ENCODE measurements at places on chromosomes 3 and 15. TPM values are rescaled to one million over a fixed set of nuclear protein-coding genes. Genes with fewer than 3 reads are reported as not detected.
A peak's percentile ranks its signal among the peaks of the same experiment; 100 is the strongest.

Gene SLC51A
- total RNA-seq = not detected

Gene XYLB
- total RNA-seq = 1.9 TPM

Gene SKIC8
- 54.6 TPM for total RNA-seq

Gene FOXL2
- 0.68 TPM for total RNA-seq

Gene CTDSPL2
- 36.6 TPM for total RNA-seq

DNA sequence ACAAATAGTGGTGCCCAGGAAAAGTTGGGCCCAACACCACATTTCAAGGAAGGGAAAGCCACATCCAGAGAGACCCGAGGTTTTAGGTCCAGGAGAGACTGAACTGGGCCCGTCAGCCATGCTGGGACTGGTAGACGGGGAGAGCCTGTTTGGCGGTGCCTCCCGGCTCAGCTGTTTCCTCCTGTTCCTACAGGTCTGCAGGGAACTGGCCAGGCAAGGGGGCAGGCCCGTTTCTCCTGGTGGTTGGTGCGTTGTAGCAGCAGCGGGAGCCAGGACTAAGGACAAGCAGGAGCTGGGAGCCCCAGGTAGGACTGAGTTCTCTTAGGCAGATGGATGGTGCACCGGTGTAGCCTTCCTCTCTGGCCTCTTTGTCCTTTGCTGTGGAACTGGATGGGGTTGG lies 3.9 kb downstream of the PRKCD start:
- DNase-seq = no peak

DNA sequence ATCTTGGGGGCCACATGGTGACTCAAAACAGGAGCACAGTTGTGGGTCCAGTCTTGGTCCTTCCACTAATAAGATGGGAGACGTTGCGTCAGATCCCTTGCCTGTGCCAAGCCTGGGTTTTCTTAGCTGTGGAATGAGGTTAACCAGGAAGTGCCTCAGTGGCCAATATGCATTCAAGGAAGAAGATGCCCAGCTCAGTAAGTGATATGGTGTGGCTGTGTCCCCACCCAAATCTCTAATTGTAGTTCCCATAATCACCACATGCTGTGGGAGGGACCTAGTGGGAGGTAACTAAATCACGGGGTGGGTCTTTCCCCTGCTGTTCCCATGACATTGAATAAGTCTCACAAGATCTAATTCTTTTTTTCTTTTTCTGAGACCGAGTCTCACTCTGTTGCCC lies 6.4 kb downstream of the ALG1L2 start:
- DNase-seq = no peak

DNA sequence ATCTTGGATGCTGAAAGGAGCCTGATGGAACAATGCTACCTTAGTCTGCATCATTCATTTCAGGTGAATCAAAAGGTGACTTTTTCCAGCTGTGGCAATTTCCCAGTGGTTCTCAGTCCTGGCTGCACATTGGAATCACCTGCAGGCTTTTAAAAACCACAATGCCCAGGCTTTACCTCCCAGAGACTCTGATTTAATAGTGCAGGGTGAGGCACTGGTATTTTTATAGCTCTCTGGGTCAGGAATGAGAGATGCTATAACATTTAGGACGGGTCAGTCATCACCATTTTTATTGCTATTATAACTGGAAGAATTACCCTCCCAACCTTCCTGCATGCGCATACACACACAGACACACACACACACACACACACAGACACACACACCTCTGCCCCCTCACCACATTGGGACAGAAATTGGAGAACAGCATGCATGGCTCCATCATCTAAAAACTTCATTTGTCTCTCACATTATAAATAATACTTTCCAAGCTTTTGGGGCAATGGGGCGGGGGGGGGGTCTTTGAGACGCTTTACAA lies 41.1 kb downstream of the LARP6 start:
- no peak for DNase-seq

- peak; percentile 50 for DNase-seq
Observed at GRCh38 chr3:64541803-64542202, 146.0 kb downstream of the ADAMTS9 start.

- no peak for DNase-seq
Observed at GRCh38 chr3:118512301-118512700, 522.3 kb downstream of the IGSF11 start.

GRCh38 chr3:129613367-129613740 lies 6.9 kb upstream of the PLXND1 start:
- DNase-seq = no peak

DNA sequence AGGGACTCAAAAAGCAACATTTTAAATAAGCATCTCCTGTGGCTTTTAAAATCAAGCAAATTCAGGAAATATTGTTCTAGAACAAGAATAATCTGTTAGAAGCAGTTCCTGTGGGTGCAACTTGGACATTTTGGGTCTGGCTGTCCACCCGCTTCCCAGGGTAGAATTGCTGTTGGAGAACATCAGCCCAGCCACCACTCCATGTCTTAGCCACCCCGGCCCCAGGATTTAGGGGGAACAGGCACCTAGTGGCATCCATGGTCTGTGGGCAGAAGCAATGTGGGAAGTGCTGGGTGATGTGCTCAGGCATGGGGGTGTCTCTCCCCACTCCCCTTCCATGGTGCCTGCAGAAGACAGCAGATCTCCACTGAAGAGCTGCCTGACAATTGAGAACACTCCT lies 162.6 kb downstream of the KLF13 start:
- no peak for DNase-seq

DNA sequence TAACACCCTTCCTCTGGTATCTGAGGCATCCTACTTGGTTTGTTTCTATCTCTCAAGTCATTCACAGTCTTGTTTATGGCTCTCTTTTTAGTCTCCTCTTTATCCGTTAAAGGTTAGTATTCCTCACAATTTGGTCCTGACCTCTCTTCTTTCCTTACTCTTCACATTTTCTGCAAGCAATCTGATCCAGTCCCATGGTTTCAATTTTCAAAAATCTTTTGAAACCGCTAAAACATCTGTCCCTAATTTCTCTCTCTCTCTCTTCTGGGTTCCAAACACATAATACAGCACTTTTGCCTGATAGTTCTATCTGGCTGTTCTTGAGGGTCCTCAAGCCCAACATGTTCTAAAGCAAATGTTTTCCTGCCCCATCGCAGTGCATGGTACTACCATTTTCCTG lies 149.0 kb downstream of the SERPINI1 start:
- DNase-seq = no peak
